ENCODE measurements at places on chromosomes 7 and 10. TPM values are rescaled to one million over a fixed set of nuclear protein-coding genes. Genes with fewer than 3 reads are reported as not detected.
A peak's percentile ranks its signal among the peaks of the same experiment; 100 is the strongest.

- no peak for DNase-seq
Observed at GRCh38 chr7:103348452-103348851, 1.0 kb downstream of the PSMC2 start.

DNA sequence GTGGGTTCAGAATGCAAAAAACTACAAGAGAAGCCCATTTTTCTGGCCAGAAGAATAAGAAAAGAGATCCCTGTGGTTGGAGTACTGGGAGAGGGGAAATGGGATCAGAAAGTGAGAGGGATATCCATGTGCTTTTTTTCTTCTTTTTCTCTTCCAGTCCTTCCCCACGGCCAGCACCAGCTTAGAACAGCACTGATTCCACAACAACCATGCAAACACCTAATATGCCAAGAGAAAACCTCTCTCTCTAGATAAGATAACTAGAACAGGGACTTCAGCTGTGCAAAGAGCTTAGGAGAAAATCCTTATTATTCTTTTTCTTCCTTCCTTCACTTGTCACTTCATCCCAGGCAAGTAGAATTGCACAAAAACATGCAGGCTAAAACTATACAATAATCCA is 83.5 kb downstream of the ELAPOR2 start:
- DNase-seq = no peak

The CHCHD1 gene
- 22.5 TPM for total RNA-seq

DNA sequence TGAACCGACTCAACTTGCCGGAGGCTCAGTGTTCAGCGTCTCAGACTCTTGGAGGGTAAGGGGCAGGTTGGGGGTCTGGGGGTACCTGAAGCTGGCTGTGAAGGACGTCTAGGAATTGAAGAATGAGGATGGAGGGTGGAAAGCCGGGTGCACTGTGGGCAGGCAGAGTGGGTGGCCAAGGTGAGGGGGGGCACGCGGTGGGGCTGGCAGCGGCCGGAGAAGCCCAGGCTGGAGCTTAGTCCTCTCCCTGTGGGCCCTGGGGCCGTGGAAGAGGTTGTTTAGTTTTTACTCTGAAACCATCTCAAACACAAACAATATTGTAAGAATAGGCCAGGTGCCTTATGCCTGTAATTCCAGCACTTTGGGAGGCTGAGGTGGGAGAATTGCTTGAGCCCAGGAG is 83.4 kb downstream of the UNCX start:
- DNase-seq = no peak

The SHH gene
- total RNA-seq = not detected

DNA sequence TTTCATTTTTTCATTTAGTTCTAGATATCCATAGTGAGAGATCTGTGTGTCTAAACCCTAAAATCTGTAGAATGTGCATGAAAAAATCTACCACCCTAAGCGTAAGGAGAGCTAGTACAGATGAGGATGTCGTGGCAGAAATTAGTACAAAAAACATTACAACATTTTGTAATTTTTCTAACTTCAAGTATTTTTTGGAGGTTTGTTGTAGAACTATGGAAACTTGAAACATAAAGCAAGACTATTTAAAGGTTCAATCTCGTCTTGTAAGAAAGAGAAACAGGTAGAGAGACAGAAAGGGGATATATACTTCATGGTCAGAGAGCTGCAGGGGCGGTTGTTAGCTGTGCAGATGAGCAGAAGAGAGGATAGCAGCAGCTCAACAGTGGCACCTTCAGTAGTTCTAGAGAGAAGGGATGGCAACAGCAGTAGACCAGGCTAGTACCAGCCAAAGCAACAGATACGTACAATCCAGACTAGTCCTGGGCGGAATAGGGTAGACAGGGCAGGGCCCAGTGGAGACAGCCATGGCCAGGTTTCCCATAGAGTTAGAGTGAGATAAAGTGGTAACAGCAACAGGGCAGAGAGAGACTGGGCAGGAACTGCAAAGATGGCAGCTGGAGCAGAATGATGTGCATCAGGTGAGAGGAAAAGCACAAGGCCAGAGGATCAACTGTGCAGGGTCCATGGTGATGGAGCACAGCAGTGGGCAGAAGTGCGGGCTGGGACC is 145.2 kb downstream of the FRMD4A start:
- peak; percentile 52 for DNase-seq

The HOXA7 gene
- 2.2 TPM for total RNA-seq

The BHLHA15 gene
- not detected for total RNA-seq

DNA sequence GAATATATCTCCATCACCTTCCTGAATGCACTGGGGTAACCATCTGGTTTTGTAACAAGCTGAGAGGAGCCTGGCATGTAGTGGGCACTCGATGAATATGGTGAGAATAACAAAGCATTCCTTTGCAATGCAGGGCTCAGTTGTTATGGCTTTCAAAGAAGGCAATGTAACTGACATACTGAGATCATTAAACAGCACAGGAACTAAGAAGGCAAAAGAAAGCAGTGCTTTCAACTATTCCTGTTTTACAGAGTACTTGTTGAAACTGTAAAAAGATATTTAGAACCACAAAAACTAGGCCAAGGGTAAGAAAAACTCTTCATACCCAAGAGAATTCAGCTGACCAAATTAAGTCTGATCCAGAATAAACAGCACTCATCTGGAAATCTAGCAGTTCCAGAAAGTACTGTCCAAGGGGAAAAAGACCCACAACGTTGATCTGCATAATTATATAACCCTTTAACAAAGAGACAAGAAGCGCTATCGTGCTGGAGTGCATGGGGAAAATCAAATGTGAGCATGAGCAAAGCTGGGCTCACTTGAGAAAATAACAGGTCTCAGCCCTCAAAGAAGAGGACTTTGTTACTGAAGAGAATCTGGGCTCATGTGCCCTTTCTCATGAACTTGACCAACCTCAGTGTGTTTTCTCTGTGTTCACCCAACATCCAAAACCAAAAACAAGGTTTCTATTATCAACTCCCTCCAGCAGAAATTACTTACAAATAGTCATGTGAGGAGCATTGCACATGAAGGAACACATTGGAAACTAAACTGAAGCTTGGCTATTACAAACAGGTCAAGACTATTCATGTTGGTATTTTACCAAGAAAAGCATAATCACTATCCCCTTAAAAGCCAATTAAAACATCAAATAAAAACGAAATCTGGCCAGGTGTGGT is 116.2 kb downstream of the AVL9 start:
- peak; percentile 19 for DNase-seq

The SLC18A3 gene
- total RNA-seq = under 0.01 TPM

DNA sequence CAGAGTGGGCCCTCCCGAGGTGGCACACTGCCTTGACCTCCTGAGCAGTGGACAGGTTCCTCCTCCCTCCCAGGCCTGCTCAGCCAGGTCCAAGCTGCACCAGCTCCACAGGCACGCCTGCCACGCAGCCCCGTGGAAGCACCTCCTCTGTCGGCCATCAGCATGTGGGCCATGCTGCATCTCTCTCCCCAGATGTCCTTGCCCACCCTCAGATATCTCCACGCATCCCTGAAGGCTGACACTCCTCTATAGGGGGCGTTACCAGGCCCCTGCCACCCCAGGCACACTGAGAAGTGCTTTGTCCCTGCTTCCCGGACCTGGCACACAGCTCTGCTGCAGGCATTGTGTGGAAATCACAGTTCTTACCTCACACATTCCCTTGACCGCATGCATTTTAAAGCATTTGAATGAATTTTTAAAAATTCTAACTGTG is 598.5 kb downstream of the SDK1 start:
- no peak for DNase-seq

The VGF gene
- total RNA-seq = under 0.01 TPM

The PON1 gene
- total RNA-seq = not detected

DNA sequence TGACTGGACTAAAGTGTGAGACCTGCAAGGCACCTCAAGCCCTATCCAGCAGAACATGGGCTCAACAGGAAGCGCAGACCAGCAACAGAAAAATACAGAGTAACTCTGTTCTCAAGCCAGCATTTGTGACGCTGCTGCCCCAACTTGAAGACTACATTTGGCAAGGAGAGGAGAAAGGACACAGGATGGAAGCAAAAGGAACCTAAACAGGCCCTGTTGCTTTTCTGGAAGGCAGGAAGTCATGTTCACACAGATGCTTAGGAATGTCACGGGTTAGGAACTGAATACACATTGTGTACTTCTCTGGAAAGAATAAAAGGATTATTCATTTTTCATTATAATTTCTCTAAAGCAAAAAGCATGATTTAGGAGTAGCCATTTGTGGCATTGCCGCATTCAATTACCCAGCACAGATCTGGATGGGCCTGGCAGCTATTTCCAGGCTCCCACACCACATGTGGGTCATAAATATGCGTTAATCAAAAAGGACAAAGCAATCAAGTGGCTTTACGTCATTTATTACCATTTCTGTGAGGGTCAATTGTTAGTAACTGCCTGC is 19.8 kb upstream of the TOMM7 start:
- DNase-seq = no peak

GRCh38 chr7:284762-285722 is 4.9 kb upstream of the FOXL3 start:
- no peak for DNase-seq

DNA sequence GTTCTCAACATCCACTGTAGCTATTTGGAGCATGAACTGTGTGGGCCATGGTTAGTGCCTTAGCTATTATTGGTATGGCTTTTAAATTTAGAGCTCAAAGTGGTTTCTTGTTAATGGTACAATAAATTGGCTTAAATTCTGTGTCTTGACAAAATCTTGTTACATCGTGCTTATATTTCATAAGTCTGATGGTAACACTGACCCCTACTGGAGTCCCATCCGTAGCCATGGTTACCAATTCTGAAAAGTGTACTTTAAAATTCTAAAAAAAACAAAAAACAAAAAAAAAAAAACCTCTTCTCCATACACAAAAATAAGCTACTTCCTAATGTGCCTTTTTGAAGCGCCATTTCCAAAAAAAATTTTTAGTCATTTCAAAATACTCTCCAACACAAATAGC is 6.4 kb upstream of the RPP30 start:
- peak; percentile 59 for DNase-seq

DNA sequence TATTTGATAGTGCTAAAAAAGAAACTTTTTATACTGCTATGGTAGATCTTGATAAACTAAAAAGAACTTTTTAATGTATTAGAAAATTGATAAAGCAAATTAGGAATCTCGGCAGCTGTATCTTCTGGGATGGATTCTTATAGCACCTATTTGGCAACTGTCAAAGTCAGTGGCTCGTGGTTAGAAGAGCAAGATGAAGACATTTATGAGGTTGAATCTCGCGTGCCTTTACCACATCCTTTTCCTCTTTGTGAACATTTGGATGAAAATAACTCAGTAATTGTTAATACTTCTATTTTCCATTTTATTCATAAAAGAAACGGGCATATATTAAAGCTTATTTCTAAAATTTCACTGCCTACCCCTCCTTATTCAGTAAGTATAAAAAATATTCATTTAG is 76.2 kb downstream of the CYP51A1 start:
- no peak for DNase-seq

GRCh38 chr10:91411621-91412020 is 1.5 kb downstream of the HECTD2 start:
- no peak for DNase-seq

DNA sequence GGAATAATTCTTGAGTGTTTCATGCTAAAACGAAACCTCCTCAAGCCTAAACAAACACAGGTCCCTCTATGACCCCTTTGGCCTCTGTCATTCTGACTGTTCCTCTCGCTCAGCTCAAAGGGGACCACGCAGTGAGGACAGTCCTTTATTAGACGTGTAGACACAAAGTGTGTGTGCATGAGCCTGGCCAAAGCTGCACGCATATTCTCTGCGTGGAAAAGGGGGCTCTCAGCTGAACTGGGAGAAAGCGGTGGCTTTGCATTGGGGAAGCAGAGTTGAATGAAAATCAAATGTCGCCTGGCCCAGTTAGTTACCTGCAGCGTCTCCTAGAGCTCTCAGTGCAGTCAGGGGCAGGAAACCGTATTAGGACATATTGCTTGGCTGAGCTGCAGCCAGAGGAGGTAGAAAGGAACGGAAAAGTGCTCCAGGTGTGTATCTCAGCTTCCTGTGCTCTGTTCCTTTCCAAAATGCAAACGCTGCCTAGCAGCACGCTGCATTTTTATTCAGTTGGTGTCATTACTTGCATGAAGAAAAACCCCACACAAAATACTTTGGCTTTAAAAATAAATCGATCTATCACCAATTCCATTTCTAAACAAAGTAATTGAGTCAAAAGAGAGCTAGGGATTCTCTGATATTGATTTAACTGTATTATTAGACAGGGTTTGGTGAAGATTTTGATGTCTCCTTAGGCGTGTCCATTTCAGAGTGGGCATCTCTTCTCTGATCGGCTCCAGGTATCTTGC is 4.9 kb downstream of the GATA3 start:
- no peak for DNase-seq

The PPP1R17 gene
- not detected for total RNA-seq

GRCh38 chr10:86849181-86849894 is 92.9 kb downstream of the BMPR1A start:
- no peak for DNase-seq

The CDHR1 gene
- 0.43 TPM for total RNA-seq

- no peak for DNase-seq
Observed at GRCh38 chr10:104099269-104099668, 13.6 kb upstream of the COL17A1 start.

The PSD gene
- total RNA-seq = 1.6 TPM

GRCh38 chr10:32412499-32412853 is 33.5 kb upstream of the CCDC7 start:
- peak; percentile 19 for DNase-seq

The ANKRD61 gene
- total RNA-seq = not detected

DNA sequence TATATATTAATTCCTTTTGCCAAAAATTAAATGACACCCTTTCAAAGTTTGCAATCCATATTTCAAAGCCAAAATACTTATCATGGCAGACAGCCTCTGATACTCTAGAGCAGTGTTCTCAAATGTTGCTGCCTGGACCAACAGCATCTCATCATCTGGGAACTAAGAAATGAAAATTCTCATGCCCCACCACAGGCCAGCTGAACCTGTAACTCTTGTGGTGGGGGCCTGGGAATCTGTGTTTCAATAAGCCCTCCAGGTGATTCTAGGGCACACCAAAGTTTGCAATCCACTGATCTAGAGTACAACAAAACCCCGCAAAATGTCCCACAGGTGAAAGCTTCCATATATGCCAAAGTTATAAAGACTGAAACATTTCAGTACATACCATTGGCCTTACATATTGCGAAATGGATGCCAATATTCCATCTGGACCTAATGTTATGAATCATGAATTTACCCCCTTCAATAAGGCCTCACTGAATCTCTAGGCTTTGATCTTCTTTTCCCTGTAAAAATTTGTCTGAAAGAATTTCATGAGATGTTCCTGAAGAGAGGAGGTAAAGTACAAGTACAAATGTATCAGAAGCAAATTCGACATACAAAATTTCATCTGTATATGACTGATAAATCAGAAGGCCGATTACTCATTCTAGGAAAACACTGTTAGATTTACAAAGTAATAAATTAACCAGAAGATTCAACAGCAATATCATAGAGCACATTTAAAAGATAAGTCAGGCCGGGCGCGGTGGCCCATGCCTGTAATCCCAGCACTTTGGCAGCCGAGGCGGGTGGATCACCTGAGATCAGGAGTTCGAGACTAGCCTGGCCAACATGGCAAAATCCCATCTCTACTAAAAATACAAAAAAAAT is 25.3 kb upstream of the EPC1 start:
- DNase-seq = no peak

GRCh38 chr10:11004144-11005077 is 13.3 kb upstream of the CELF2 start:
- no peak for DNase-seq

GRCh38 chr7:45922810-45923209 is 1.7 kb upstream of the IGFBP3 start:
- DNase-seq = no peak

All from fibroblast of villous mesenchyme (primary cell).